ENCODE measurements at places on chromosomes 6 and 20. TPM values are rescaled to one million over a fixed set of nuclear protein-coding genes. Genes with fewer than 3 reads are reported as not detected.
A peak's percentile ranks its signal among the peaks of the same experiment; 100 is the strongest.

DNA sequence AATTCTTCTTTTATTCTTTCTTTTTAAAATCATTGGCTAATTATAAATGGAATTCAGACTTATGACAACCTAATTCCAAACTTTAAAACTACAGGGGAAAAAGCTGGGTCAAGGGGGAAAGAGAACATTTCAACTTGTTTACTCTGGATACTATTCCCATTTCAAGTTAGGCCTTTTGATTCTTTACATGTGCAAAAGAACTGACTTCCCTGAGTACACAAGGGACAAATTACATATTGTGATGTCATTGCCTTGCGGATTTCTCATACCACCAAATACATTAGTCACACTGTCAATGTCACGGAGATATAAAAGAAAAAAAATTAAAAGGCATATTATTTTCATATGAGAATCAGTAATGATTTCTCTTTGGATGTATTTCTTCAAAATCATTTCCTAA, 96.5 kb upstream of the TBX18 start:
- no peaks in the 10 kb centered on the region for H3K4me1 ChIP-seq
- DNase-seq = no peak
- H3K27ac ChIP-seq = no peak overlapping the region
- no peak overlapping the region for H3K4me3 ChIP-seq
- no peaks in the 10 kb centered on the region for H3K27me3 ChIP-seq
- H3K36me3 ChIP-seq = no peaks in the 10 kb centered on the region

GRCh38 chr6:139531148-139532115, 157.0 kb upstream of the CITED2 start:
- no peak overlapping the region for H3K4me3 ChIP-seq
- H3K27ac ChIP-seq = no peak overlapping the region
- peaks cover 8% of the 10 kb centered on the region for H3K27me3 ChIP-seq
- DNase-seq = no peak
- H3K4me1 ChIP-seq = peaks cover 25% of the 10 kb centered on the region
- H3K36me3 ChIP-seq = peaks cover 1% of the 10 kb centered on the region

- H3K4me1 ChIP-seq = peaks cover 75% of the 10 kb centered on the region
- peak overlapping the region; percentile 9 for H3K4me3 ChIP-seq
- peak overlapping the region; percentile 94 for H3K27ac ChIP-seq
- peaks cover 25% of the 10 kb centered on the region for H3K36me3 ChIP-seq
- H3K27me3 ChIP-seq = no peaks in the 10 kb centered on the region
- no peak for DNase-seq
Observed at GRCh38 chr6:16689788-16690607, 71.3 kb downstream of the ATXN1 start.

DNA sequence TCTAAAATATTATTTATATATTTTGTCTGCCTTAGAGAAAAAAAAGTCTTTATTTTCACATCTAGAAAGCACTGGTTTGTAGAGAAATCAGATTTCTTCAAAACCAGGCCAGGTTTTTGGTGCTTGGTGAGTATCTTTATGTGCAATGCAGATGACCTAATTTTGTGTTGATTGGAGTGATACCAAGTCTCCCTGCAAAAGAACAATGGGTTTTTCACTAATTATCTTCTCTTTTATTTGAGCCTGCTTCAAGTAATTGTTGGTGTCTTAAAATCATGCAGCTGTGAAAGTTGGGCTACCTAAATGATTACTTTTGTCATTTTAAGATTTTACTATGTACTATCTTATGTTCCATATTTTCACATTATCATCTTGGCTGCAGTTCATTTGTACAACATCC, 874.7 kb downstream of the TFAP2A start:
- no peak overlapping the region for H3K4me3 ChIP-seq
- no peaks in the 10 kb centered on the region for H3K4me1 ChIP-seq
- no peaks in the 10 kb centered on the region for H3K36me3 ChIP-seq
- DNase-seq = no peak
- no peaks in the 10 kb centered on the region for H3K27me3 ChIP-seq

DNA sequence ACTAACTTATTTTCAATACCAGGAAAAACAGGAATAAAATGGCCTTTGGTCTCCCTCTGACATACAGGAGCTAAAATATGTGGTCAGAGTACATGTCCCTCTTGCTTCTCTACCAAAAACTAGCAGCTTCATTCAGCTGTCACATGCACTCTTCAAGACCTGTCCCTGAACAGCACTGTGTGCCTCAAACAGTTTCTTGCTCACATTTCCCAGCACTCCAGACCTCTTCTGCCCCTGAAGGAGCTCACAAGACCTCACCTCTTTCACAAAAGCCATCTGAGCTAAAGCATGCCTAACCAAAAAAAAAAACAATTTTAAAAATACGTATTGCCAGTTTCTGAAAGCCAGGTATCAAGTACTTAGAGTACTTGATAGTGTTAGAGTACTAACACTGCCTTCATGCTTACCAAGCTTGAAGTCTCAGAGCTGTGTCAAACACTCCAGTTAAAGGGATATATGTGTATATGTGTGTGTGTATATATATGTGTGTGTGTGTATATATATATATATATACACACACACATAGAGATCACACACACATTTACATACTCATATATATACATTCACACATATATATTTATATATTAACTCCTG, 148.3 kb upstream of the POU3F2 start:
- H3K27ac ChIP-seq = no peak overlapping the region
- DNase-seq = no peak
- H3K4me3 ChIP-seq = no peak overlapping the region
- H3K36me3 ChIP-seq = no peaks in the 10 kb centered on the region
- H3K27me3 ChIP-seq = peaks cover 2% of the 10 kb centered on the region
- no peaks in the 10 kb centered on the region for H3K4me1 ChIP-seq

The KPNA5 gene
- total RNA-seq = 11.5 TPM

DNA sequence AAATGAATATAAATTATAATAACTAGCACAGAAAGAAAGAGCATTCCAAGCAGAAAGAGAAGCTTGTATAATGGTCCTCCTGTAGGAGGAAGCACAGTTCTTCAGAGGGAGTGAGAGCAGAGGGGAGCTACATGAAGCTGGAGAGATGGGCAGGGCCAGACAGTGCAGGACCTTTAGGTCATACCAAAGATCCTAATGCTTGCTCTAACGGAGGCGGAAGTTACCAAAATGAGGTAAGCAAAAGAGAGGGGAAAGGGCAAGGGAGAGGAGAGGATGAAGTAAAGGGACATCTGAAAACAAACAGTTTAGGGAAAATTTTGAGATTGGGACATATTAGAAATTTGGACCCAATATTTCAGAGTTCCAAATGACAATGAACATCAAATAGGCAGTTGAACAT, 50.2 kb downstream of the HBS1L start:
- DNase-seq = no peak
- H3K4me3 ChIP-seq = no peak overlapping the region
- H3K27me3 ChIP-seq = no peaks in the 10 kb centered on the region
- peaks cover 19% of the 10 kb centered on the region for H3K36me3 ChIP-seq
- H3K27ac ChIP-seq = no peak overlapping the region
- H3K4me1 ChIP-seq = peaks cover 23% of the 10 kb centered on the region

DNA sequence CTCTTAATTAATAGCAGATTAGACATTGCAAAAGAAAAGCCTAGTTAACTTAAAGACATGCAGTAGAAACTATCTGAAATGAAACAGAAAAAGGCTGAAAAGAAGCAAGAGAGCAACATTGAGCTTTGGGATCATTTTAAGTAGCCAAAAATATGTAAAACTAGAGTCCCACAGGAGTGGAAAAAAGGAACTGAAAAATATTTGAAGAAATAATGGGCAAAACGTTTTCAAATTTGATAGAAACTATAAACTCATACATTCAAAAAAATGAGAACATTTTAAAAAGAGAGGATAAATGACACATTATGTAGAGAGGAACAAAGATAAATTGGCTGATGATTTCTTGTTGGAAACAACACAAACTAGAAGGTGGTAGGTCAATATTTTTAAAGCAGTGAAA, 166.1 kb upstream of the AKAP12 start:
- peaks cover 74% of the 10 kb centered on the region for H3K36me3 ChIP-seq
- H3K4me1 ChIP-seq = no peaks in the 10 kb centered on the region
- no peaks in the 10 kb centered on the region for H3K27me3 ChIP-seq
- H3K27ac ChIP-seq = no peak overlapping the region
- DNase-seq = no peak

DNA sequence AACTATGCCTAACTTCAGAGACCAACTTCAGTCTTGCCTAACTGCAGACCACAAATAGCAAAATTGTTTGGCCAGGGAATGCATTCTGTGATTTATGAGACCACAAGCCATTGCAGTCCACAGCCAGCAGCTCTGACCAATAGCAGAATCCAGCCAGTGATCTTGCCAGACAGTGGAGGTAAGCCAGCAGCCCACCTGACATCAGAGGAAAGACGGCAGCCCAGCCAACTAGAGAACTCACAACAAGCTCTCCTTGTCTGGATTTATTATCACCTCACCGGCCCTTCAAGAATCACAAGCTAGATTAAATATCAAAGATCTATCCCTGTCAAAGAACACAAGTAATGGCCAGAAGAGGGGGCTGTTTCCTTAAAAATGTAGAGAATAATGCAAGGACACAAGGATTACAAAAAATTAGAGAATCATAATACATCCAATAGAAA, 66.5 kb upstream of the SLC35F1 start:
- H3K27me3 ChIP-seq = peaks cover 12% of the 10 kb centered on the region
- no peak overlapping the region for H3K4me3 ChIP-seq
- H3K4me1 ChIP-seq = no peaks in the 10 kb centered on the region

GRCh38 chr20:41214202-41214601, 76.9 kb downstream of the PLCG1 start:
- H3K4me3 ChIP-seq = no peak overlapping the region
- peaks cover 2% of the 10 kb centered on the region for H3K36me3 ChIP-seq
- H3K27ac ChIP-seq = no peak overlapping the region
- no peaks in the 10 kb centered on the region for H3K27me3 ChIP-seq

DNA sequence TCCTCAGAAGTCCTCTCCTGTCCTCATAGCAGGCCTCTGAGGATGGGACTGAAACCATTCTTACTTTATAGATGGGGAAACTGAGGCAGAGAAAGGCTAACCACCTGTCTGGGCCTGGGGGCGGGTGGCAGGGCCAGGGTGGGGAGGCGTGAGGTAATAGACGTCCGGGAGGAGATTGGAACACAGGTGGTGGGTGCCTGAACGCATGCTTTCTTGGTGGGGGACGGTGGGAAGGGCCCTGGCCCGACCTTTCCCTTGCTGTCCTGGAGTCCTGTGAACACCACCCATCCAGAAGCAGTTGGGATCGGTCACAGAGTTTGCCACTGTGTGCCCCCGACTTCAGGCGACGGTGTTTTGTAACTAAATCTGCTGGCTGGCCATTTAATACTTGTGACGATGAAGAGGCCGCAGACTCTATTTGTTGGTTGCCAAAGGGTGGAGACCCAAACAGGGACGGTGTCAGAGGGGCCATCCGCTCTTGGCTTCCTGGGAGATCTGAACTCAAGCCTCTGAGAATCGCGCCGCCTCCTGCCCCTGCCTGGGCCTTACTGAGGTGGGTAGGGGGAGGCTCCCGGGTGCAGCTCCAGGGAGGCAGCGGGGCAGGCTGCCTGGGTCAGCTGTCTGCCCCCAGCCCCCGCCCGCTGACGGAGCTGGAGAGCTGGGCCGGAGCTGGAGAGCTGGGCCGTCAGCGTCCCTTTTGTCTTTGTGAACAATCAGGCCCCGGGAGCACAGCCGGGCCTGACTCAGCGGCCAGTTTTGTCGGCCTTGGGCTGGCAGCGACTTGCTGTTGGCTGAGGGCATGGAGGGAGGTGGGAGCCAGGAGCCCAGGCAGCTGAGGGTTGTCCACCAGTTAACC, 4.1 kb downstream of the RBM38 start:
- no peaks in the 10 kb centered on the region for H3K27me3 ChIP-seq
- DNase-seq = no peak
- H3K27ac ChIP-seq = peak overlapping the region; percentile 99
- H3K4me3 ChIP-seq = peak overlapping the region; percentile 45
- H3K4me1 ChIP-seq = peaks cover 69% of the 10 kb centered on the region
- peaks cover 71% of the 10 kb centered on the region for H3K36me3 ChIP-seq

GRCh38 chr20:843912-844311, 10.4 kb downstream of the FAM110A start:
- peaks cover 40% of the 10 kb centered on the region for H3K4me1 ChIP-seq
- no peak overlapping the region for H3K4me3 ChIP-seq
- H3K27ac ChIP-seq = no peak overlapping the region
- no peaks in the 10 kb centered on the region for H3K27me3 ChIP-seq
- DNase-seq = no peak
- H3K36me3 ChIP-seq = peaks cover 13% of the 10 kb centered on the region

The SLC35D3 gene
- total RNA-seq = not detected

The KIAA1755 gene
- total RNA-seq = not detected

DNA sequence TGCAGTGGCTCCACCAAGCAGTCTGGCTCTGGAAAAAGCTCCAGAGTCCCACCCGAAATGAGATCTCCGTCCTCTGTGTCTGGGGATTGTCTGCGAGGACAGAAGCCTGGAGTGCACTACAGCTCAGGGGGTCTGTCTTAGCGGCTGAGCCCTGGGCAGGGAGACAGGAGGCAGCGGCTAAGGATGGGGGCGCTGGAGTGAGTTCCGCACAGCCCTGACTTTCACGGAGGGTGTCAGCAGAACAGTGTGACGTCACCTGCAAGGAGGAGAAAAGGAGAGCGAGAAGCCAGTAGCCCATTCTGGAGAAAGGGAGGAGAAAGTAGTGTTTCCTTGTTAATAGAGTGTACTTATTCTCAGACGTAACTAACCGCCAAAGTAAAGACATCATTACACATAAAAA, 97.6 kb downstream of the FAM50B start:
- H3K27ac ChIP-seq = no peak overlapping the region
- peaks cover 5% of the 10 kb centered on the region for H3K4me1 ChIP-seq
- H3K36me3 ChIP-seq = no peaks in the 10 kb centered on the region
- DNase-seq = no peak
- no peak overlapping the region for H3K4me3 ChIP-seq

GRCh38 chr6:124995645-124996325, 33.5 kb downstream of the RNF217 start:
- no peak overlapping the region for H3K27ac ChIP-seq
- H3K27me3 ChIP-seq = no peaks in the 10 kb centered on the region
- no peaks in the 10 kb centered on the region for H3K4me1 ChIP-seq
- no peak for DNase-seq

- H3K27ac ChIP-seq = peak overlapping the region; percentile 88
- peak overlapping the region; percentile 6 for H3K4me3 ChIP-seq
- peaks cover 40% of the 10 kb centered on the region for H3K4me1 ChIP-seq
- no peaks in the 10 kb centered on the region for H3K27me3 ChIP-seq
- DNase-seq = no peak
Observed at GRCh38 chr6:45185403-45186251, 142.5 kb upstream of the RUNX2 start.

- no peak overlapping the region for H3K27ac ChIP-seq
- H3K4me3 ChIP-seq = no peak overlapping the region
- DNase-seq = no peak
- H3K36me3 ChIP-seq = peaks cover 24% of the 10 kb centered on the region
- H3K27me3 ChIP-seq = no peaks in the 10 kb centered on the region
- H3K4me1 ChIP-seq = peaks cover 29% of the 10 kb centered on the region
Observed at GRCh38 chr6:72636215-72636614, 14.4 kb downstream of the KCNQ5 start.

- H3K4me3 ChIP-seq = no peak overlapping the region
- H3K27ac ChIP-seq = no peak overlapping the region
- H3K27me3 ChIP-seq = peaks cover 9% of the 10 kb centered on the region
- no peak for DNase-seq
- H3K36me3 ChIP-seq = peaks cover 1% of the 10 kb centered on the region
Observed at GRCh38 chr20:52783769-52784168, 188.4 kb upstream of the TSHZ2 start.
